ENCODE measurements at places on chromosomes 3 and 15.

GRCh38 chr3:39255503-39256325, 24.1 kb downstream of the CX3CR1 start:
- DNase-seq, result no peak

DNA sequence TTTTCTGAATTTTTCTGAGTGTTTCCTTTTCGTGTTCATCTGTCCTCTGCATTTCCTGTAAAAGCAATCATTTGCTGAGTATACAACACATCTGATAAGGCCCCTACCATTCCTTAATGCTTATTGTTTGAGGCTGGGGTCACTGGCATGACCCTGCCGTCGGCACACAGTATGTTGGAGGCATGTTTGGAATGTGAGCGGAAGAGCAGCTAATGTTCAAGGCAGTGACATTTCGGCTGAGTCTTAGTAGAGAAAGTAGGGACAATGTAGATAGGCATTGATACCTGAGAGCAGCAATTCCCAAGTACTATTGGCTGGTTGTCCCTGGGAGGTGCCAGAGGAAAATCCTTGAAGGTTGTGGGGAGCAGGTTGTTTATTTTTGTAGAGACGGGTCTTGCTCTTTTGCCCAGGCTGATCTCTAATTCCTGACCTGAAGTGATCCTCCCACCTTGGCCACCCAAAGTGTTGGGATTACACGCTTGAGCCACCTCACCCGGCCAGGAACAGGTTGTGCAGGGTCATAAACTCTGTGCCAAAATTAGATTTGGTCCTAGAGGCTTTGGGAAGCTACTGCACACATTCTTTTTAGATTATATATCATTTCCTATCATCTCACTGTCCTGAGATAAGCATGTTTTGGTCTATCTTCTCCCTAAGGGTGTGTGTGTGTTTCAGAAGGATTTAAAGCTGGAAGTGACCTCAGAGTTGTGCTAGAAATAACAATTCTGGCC, 13.5 kb downstream of the PTPN23 start:
- no peak for DNase-seq

- DNase-seq, result no peak
These were observed 442.5 kb downstream of the CNTN6 start for GRCh38 chr3:1535361-1535760.

DNA sequence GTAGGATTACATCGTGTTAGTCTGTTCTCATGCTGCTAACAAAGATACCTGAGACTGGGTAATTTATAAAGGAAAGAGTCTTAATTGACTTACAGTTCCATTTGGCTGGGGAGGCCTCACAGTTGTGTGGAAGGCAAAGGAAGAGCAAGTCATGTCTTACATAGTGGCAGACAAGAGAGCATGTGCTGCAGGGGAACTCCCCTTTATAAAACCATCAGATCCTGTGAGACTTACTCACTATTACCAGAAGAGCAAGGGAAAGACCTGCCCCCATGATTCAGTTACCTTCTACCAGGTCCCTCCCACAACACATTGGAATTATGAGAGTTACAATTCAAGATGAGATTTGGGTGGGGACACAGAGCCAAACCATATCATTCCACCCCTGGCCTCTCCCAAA, 3.4 kb downstream of the SLC25A26 start:
- DNase-seq, result no peak

DNA sequence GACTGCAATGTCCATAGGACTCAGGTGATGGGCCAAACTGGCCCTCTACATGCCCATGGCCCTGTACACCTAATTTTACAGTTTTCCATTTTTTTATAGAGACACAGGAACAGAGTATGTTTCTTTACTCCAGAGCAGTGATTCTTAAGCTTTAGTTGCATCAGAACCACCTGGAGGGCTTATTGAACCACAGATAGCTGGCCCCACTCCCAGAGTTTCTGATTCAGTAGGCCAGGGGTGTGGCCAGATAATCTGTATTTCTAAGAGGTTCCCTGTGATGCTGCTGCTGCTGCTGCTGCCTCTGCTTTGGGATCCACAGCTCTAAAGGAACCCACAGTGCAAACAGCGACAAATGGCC, 5.1 kb downstream of the RBP1 start:
- DNase-seq, result no peak

- no peak for DNase-seq
These were observed 121.1 kb downstream of the MEX3B start for GRCh38 chr15:81924729-81925128.

- DNase-seq, result no peak
These were observed 92.8 kb downstream of the SCAPER start for GRCh38 chr15:76812381-76812780.

DNA sequence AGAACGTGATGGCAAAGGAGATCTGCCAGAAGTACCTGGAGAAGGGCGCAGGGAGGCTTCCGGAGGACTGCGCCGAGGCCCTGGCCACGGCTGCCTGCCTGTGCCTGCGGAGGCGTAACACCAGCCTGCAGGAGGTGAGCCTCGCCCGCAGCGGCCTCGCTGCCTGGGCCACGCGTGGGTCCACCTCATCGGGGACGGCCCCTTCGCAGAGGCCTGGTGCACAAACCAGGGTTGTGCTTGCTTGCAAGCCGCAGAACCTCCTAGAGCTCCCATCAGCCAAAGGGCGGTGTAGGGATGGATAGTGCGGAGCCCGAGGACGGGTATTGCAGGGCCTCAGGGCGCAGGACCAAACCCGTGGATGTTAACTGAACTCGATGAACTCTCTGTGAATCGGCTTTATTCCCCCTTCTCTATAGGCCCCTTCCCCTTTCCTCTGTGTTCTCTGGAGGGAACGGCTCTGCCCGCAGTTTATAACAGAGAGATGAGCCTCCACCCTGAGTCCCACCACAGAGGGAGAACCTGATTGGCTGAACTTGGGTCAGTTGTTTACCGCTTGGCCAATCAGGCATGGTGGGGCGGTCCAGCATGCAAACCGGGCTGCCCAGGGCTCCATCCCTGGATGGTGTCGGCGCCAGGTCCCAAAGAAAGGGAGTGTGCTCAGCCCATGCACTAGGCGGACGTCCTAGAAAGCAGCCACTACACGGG, 13.6 kb upstream of the TATDN2 start:
- no peak for DNase-seq

DNA sequence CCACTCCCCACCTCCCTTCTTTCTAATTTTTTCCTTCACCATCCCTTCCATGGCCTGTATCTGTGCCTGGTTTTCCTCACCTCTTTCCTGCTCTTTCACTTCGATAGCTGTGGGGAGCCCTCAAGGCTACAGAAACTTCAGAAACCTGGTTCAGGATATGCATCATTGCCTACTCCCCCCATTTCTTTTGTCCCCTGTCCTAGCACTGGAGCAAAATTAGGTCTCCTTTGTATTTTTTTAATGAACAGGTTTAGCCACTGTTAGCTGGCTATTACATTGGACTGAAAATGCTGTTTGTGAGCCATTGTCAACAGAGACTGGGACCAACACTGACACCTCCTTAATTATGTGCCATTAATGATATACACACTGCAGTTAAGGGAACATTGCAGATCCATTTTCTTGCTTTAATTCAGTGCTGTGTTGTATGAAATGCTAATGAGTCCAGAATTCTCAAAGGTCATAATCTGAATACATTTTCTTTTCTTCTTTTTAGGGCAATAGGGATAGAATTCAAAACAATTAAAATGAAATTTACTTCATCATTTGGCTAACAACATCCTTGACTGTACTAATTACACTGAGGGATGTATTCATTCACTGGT, 138.6 kb downstream of the PDCD6IP start:
- DNase-seq, result no peak

DNA sequence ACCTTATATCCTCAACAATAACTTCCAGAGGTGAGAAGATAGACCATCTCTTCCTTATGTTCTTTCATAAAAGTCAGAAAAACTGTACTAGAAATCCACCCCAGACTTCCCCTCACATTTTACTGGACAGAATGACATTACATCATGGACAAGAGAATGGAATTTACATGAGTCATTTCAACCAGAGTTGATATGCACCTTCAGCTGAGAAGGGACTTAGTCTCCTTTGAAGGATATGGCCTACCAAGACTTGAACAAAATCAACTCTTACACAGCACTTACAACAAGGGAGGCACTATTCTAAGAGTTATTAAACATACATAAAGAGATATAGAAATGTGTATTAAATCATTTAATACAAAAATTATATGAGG, 380.0 kb upstream of the DPH6 start:
- no peak for DNase-seq

DNA sequence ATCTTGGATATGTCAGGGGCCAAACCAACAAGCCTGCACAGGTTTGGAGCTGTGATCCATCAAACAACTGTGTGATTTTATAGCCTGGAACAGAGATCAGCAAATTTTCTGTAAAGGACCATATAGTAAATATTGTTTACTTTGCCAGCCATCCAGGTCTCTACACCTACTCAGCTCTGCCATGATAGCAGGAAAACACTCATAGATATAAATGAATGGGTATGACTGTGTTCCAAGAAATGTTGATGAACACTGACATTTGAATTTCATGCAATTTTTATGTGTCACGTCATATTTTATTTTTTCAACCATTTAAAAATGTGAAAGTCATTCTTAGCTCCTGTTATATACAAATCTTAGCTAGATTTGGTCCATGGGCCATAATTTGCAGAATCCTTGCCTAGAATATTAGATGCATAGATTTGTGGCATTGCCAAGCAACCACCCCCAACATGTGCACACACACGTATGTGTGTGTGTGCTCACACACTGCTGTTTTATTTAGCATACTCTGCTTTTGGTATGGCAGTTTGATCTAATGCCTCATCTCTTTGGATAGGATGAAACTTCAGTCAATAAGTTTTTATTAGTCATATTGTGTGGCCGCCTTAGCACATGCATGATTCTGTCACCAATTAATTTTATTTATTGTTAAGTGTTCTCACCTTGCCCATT, 6.4 kb downstream of the ATXN7 start:
- no peak for DNase-seq
